ENCODE measurements at places on chromosomes 11 and 22.
A peak's percentile ranks its signal among the peaks of the same experiment; 100 is the strongest.

- no peak for DNase-seq
Observed at GRCh38 chr22:23122216-23122957, 19.4 kb downstream of the RSPH14 start.

DNA sequence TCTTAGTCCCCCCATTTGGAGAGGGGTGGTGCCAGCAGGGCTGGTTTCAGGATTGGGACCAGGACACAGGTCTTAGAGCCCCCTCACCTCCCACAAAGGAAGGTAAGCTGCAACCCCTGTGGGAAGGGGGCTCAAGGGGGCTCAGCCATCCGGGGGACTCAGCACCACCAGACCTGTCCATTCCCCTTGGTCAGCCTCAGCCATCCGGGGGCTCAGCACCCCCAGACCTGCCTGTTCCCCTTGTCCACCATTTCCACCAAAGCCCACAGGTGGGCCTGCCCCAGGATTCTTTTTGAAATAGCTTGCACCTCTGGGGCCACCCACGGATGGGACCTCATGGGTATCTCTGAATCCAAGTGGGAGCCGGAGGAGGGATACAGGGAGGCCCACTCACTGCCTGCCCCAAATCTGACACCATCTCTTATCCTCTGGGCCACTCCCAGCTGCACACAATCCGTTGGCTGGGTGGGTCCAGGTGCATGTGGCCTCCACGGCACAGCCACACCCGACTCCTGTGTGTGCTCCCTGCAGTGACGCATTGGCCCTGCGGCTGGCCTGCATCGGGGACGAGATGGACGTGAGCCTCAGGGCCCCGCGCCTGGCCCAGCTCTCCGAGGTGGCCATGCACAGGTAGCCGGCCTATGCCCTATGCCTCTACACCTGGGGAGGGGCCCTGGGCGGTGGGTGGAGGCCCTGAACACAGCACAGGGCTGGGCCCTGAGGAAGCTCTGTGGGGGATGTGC, 15.9 kb downstream of the MCAT start:
- DNase-seq, result no peak

- no peak for DNase-seq
Observed at GRCh38 chr11:13486926-13487660, 8.7 kb downstream of the PTH start.

DNA sequence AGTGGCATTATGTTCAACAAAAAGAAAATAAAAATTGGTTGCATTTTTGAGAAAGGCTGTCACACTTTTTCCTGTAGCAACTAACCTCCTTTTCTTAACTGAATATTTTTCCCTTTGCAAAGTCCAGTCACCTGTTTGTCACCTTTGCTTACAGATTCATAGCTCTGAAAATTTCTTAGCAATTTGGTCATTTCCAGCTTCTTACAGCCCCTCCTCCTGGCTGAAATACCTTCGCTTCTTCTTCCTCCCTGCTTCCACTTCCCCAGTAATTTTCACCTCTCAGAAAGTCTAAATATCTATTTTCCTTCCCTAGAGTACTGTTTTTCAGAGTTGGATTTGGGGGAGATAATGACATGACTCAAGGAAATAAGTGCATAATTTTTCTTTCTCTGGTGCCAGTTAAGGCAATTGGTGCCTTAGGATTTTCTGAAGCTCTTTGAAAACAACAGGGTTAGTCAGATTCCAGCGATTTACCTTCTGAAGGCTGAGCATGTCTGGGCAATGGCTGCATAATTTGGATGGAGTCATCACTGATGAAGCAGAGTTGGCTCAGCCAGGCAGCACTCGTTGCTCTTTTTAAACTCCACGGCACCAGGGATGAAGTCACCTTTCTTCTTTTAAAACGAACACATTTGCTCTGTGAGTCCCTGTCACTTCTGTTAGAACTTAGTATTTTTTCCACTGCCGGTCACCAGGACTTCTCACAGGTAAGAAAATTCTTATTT, 62.1 kb upstream of the AMOTL1 start:
- no peak for DNase-seq

DNA sequence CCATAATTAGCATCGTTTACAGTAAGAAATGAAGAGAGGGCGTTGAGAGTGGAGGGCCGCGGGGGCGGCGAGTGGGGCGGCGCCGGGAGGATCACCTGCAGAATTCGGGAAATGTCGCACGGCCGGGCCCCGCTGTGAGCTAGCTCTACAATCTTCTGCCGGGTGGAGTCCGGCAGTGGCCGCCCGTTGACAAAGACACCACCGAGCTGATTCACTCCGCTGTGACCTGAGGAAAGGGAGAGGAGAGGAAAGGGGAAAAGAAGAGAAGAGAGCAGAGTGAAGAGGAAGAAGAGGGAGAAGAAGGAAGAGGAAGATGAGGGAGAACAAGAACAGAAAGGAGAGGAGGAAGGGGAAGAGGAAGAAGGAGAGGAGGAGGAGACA, 8.5 kb downstream of the PAX6 start:
- DNase-seq, result no peak

GRCh38 chr11:106160494-106160893, 83.0 kb downstream of the AASDHPPT start:
- DNase-seq, result no peak

- no peak for DNase-seq
Observed at GRCh38 chr11:131938351-131938751, 567.9 kb downstream of the NTM start.

DNA sequence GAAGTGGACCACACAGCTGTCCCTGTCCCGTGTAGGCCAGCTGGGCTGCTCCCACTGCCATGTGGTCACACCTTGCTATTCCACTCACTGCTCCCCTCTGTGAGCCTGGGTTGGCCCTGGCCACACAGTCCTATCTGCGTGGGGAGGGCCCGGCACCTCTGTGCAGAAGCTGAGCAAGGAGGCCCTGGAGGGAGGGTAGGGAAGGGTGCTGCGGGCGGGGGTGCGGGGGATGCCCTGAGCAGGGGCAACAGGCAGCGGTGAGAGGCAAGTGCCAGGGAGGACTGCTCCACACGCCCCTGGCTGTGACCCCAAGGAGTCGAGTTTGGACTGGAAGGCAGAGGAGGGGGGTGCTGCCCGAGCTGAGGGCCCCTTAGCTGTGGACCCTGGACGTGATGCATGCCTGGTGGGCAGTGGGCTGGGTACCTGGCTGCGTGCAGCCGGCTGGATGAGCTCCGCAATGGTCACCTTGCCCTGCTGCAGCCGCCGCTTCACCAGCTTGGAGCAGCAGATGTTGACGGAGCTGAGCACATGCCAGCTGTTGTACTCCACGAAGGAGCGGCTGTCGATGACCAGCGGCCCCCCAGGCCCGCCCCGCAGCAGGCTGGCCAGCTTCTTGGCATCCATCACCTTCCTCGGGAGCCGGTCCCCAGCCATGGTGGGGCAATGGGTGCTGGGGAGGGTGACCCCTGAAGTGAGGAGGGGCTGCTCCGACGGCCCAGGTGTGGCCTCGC, 6.7 kb downstream of the DUSP8 start:
- no peak for DNase-seq

DNA sequence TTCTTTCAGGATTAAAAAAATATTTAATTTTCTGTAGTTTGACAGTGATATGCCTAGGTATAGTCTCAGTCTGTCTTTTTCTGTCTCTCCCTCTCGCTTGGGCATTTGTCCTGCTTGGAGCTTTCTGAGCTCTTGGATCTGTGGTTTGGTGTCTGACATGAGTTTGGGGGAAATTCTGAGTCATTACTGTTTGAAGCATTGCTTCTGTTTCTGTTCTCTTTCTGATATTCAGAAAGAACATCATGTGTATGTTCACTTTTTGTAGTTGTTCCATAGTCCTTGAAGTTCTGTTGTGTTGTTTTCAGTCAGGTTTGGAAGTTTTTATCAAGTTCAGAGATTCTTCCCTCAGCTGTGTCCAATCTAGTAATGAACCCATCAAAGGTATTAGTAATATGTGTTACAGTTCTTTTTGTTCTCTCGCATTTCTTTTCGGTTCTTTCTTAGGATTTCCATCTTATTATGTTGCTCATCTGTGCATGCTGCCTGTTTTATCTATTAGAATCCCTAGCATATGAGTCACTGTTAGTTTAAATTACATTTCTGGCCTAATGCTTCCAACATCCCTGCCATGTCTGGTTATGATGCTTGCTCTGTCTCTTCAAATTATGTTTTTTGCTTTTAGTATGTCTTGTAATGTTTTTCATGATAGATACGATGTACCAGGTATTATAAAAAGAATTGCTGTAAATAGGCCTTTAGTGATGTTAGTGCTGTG, 48.4 kb downstream of the DDX10 start:
- DNase-seq, result no peak

- peak; percentile 49 for DNase-seq
Observed at GRCh38 chr11:75508051-75508561, 17.6 kb downstream of the GDPD5 start.

DNA sequence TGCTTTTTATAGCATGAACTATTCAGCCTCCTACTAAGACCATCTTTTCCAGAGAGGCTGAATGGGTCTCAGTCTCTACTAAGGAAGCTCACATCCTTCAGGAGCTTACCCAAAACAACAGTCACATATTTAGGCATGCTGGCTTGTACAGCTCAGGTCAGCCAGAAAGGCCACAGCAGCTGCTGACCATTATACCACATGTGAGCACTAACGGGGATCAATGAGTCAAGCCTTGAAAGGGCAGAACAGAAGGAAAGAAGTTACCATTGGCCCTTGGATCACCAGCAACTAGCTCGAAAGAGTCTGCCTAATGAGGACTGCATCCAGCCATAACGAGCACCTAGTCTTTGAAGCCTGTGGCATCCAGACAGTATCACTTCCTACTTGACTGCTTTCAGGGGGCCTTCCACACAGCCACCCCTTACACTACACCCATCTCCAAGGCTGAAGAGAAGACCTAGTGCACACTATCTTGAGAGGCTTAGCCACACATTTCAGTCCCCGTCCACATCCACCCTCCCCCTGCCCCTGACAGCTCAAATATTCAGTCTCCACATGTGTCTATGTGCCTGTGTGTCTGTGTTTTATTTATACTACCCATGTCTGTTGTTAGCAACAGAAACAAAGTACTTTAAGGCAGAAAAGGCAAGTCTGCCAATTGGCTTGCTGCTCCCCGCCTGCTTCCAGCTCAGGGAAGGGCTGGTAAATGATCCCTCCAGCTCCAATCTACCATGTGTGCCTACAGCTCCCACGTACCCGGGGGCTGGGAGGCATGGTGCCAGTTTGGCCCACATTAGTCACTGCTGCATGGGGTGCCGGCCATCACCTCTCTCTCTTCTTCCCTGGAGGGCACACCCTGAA, 95.5 kb downstream of the RPL27A start:
- no peak for DNase-seq

DNA sequence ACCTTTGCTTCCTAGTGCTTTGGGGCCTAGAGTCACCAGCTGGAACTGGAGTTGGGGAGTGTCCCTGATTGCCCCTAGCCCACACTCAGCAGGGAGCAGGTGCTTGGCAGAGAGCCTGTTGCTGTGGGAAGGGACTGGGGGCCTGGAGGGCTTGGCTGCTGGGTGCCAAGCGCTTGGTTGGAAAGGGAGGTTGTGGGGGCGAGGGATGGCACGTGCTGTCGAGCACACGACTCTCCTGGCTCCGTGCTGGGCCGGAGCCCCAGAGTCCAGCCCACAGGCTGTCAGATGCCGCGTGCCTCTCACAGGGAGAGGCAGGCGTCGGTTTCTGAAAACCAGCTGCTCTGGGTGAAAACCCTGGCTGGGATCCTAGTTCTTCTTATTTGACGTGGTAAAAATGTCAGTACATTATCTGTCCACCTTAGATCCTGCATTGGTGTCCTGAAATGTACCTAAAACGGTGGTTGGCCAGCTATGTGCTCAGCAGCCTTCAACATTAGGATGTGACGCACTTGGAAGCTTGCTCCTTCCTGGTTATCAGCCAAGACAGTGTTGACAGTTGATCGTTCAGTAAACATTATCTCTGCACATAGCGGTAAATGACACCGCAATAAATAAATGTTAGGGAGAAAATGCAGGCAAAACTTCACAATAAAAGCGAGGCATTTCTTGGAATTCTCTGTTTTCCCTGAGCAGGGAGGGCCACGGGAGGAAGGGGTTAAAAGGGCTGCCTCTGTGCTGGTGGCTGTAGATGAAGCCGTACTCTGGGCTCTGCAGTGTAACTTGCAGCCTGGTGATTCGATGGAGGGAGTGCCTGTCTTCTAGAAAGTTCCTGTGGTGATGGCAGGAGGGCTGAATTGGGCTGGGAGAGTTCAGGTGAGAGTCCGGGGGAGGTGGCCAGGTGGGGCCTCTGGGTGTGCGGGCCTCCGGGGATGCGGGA, 29.2 kb downstream of the GRAMD4 start:
- DNase-seq, result peak; percentile 11

- DNase-seq, result no peak
Observed at GRCh38 chr11:119847853-119848252, 118.9 kb upstream of the NECTIN1 start.

GRCh38 chr11:66321606-66322005, 4.8 kb upstream of the CD248 start:
- DNase-seq, result no peak

- no peak for DNase-seq
Observed at GRCh38 chr11:108858622-108859021, 193.8 kb downstream of the DDX10 start.

- no peak for DNase-seq
Observed at GRCh38 chr11:11480971-11481370, 127.9 kb upstream of the CSNK2A3 start.

Data from KBM-7 (cell line).